ENCODE measurements at places on chromosomes 16 and 17.

DNA sequence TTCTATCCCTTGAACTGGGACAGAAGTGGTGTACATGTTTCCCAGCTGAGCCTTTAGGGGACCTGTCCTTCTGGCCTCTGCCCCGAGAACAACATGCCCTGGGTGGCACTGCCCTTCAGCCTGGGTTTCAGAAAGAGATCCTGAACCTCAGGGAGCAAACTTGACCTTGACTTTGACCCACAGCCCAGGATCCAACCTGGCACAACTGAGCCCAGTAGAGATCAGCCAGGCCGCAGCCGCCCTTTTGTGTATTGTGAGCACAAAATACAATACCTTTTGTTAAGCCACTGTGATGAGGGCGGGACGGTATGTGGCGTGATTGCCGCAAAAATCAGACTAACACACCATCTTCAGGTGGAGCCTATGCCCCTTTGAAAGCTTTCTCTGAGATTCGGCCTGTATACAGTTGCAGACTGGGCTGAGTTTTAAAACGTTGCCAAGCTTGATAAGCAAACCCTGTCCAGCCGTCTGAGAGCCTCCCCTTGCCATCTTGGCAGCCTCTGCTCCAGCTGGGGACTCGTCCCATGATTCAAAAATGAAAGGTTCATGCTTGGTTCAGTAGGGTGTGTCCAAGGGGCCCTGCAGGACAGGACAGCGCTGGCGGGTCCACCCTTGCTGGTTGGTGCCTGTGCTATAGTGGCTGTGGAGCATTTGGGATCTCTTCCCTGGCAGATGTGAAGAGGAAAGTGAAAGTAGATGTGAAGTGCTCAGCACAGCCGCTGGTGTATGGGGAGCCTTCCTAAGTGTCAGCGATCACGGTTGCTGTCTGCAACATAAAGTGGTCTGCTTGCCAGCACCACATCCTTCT, 40.3 kb downstream of the FOXL1 start:
- DNase-seq = peak; percentile 27

DNA sequence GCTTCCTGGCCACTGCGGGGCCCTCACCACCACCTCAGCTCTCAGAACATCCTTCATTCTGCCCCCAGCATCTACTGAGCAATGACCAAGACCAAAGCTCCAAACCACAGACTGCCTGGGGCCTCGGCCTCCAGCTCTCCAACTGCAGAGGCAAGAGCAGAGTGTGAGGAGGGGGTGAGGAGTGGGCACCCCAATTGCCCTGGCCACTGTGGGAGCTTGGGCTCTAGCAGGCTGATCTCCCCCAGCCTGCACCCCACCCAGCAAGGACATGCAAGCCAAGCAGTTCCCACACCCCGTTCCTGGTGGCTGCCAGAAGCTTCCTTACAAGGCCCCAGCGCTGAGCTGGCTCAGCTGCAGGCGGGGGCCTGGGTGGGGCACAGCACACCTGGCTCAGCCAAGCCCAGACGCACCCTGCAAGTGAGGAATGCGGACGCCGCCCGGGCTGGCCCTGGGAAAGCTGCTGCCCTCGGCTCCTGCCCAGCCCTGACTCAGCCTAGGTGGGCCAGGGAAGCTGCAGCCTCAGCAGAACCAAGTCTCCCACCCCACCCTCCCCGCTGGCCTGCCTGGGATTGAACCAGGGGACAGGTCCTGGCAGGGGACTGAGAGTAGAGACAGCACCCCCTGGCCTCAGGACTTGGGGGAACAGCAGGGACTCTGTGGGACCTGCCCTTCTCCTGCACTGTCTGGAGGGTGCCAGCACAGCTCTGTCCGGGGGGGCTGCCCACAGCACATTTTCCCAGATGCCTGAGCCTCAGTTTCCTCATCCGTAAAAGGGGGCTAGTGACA, 29.7 kb upstream of the KRT17 start:
- no peak for DNase-seq

GRCh38 chr16:17403859-17404545, 66.8 kb downstream of the XYLT1 start:
- no peak for DNase-seq

DNA sequence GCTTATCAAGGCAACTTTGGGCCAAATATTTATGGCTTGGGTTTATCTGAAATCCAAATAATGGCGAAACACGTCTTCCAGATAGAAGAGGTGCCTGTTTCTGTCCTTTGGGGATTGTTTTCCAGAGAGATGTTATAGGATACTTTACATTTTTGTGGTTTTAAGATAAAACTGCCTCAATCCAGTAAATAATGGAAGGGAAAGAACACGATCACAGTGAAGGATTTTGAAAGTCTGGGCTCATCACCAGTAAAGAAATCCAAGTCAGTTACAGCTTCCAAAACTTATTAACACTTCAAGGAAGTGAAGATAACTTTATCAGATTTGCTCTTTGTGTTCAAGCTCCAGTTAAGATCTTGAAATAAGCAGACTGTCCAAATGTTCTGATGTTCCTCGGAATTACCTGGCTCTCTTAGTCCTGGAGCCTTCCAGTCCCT, 30.1 kb downstream of the DNAH2 start:
- peak; percentile 30 for DNase-seq

- DNase-seq = peak; percentile 81
These were observed 13.7 kb upstream of the MMP2 start for GRCh38 chr16:55465077-55465896.

DNA sequence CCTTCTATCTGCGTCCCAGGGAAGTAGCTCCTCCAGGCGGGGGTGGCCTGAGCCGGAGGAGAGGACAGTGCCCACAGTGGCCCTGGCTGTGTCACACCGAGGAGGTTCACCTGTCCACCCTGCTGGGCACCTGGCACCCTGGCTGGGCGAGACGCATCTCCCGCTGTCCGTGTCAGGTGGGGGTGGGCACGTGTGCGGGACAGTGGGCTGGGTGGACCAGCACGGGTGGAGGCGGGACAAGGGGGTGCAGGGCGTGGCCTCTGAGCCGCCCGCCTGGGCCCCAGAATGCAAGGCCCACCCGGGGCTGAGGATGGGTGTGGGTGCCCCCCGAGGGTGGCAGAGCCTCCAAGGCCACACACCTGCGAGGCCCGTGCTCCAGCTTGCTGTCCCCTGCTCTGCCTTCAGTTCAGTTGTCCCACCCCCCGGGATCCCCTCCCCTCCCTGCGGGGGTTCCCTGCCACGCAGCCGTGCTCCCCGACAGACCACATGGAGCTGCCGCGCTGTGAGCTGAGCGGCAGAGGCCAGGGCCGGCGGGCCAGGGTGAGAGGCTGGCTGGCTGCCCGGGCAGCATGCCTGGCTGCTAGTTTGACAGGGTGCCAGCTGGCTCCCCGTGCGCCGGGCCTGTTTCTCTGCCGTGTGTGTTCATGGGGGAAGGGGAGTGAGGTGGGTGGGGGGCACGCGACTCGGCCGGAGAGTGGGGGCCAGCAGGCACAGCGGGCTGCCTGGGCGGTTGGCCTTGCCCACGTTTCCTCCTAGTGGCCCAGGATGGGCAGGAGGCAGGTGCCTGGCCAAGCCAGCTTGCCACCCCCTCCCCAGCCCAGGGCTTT, 33.9 kb downstream of the BAHCC1 start:
- peak; percentile 61 for DNase-seq

DNA sequence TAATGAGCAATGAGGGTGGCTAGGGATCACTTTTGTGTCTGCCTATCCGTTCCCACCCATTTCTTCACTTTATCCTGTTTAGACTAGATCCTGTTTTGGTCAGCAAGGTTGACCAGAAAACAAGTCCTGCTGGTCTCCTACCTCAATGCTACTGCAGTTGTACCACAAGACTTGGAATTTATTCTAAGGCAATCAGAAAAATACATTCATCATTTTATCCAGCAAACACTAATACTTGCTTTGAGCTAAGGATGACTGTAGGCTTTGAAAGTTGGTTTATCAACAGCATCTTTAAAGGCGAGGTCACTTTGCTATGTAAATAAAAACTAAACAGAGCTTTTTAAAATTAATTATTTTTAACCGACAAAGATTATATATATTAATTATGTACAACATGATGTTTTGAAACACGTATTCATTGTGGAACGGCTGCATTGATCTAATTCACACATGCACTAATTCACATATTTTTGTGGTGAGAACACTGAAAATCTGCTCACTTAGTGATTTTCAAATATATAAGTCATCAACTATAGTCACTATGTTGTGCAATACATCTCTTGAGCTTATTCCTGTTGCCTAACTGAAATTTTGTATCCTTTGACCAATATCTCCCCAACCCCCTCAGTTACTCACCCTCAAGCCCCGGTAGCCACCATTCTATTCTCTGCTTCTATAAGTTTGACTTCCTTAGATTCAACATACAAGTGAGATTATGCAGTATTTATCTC, 125.9 kb upstream of the HS3ST3A1 start:
- peak; percentile 93 for DNase-seq

DNA sequence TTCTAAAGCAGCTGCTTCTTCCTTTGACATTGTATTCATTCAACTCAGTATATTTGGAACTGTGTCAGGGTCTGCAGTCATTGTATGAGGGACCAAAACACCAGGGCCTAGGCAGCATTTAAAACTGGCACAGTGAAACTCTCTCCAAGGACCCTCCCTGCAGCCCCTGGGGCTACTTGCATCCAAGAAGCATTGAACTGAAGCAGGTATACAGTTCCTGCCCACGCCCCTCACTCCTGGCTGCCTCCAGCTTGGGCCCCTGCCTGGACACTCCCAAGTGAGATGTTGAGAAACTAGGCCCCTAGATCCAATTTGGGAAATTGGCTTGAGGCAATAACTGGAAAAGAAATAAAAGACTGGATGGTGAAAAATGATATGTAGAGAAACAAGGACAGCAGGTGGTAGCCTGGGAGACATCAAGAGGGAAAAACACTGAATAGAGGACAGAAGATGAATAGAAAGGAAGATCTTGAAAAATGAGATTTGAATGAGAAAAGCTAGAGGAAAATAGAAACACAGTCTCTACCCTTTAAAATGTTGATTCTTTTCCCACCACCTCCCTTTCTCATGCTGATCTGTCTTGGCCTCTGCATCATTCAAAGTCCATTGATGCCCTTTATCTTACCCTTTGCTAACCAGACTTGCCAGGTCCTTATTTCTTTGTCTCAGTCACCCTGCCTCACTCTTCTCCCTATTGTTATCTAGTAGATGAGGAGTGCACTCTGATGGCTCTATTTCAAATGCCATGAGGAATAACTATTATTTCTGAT, 368.8 kb upstream of the CDH8 start:
- DNase-seq = no peak

GRCh38 chr17:81037026-81037797, 2.3 kb downstream of the BAIAP2 start:
- no peak for DNase-seq

DNA sequence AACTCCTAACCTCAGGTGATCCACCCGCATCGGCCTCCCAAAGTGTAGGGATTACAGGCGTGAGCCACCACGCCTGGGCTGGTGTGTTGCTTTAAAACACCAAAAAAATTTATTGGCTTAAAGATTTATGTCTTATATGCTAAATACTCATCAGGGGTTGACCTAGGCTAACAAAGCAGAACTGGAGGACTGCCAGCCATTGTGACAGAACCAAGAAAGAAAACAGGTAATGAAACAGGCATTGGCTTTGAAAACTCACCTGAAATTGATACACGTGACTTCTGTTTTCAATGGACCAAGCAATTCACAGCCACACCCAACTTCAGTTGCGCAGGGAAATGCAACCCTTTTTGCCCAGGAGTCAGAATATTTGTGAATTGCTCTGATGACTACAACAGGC, 4.9 kb upstream of the PHAF1 start:
- no peak for DNase-seq

GRCh38 chr17:37413875-37414519, 7.3 kb downstream of the TADA2A start:
- DNase-seq = peak; percentile 25

DNA sequence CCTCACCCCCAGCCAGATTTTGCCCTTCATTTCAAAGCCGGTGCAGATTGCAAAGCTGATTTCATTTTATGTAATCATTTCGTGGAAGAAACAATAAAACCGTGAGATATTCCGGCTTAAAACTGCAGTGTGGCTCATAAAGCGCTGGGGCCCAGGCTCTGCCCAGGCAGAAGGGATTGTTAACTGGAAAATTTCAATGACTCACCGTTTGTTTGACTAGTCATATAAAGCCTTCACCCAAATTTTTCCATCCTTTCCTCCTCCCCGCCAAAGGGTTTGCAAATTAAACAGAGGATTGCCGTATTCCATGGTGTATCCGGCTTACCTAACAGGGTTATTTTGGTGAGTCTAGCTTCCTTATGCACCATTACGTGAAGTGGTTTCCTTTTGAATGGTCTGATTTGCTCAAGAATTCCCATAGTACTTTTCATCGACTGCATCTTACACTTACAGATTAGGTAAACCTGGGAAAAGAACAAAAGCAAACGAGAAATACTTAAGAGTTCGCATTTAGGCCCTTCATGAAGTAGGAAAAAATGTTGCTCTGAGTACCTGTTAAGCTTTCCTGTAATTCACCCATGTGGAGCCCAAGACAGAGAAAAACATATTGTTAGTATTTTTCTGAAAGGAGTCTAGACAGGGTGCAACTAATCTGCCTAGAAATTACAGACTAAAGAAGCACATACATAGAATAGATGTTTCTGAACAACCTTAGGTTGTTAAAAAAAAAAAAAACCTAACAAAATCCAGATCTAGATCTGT, 949 bp upstream of the GSPT1 start:
- DNase-seq = peak; percentile 79

- no peak for DNase-seq
These were observed 41.5 kb upstream of the TOM1L1 start for GRCh38 chr17:54859187-54859586.

DNA sequence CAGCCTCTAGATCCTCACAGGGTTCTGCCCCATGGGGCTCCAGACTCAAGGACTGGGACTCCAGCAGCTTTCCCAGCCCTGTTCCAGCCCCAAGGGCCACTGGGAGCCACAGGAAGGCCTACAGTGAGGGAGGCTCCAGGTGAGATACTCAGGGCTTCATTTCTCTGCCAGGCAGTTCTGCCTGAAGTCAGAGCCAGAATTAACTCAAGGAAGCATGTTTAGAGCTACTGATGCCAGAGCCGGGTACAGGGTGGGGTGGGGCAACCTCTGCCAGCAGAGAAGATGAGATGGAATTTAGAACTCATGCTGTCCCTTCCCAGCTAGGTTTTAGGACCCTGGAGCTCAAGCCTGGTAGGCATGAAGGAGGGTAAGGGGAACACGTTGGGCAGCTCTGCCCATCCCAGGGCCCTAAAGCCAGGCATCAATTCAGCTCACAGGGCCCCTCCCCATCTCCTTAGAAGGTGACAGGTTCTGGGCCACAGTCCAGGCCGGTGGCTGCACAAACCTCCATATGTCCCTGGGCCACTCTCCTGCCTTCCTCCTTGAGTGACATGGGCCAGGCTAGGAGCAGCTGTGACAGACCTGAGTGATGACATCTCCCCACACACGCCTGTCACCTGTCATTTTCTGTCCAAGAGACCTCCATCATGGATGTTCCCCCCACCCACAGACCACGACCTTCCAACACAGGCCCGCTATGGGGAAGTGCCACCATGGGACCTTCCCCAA, 24.5 kb upstream of the SPPL2C start:
- DNase-seq = no peak

- DNase-seq = peak; percentile 79
These were observed 1.0 kb downstream of the EEF2K start for GRCh38 chr16:22206842-22207714.
